ENCODE measurements at places on chromosomes 3 and 15. TPM values are rescaled to one million over a fixed set of nuclear protein-coding genes. Genes with fewer than 3 reads are reported as not detected.

The ARHGAP11A gene
- 28.6 TPM for total RNA-seq

The EFCAB12 gene
- under 0.01 TPM for total RNA-seq

The NANOGP8 gene
- total RNA-seq = not detected

The USP50 gene
- not detected for total RNA-seq

The SLC22A14 gene
- not detected for total RNA-seq

The RTP1 gene
- total RNA-seq = not detected

The TNFSF10 gene
- total RNA-seq = 1.3 TPM

The TMEM44 gene
- total RNA-seq = 9.7 TPM

The EIF5A2 gene
- total RNA-seq = 7.7 TPM

The SKOR1 gene
- total RNA-seq = not detected

The RLBP1 gene
- not detected for total RNA-seq

The CLDN18 gene
- not detected for total RNA-seq

The PAK6 gene
- not detected for total RNA-seq

The CPEB1 gene
- 6.9 TPM for total RNA-seq

The TRAIP gene
- total RNA-seq = 6.3 TPM

The KLHL25 gene
- total RNA-seq = 2.8 TPM

The CHAC1 gene
- 51.3 TPM for total RNA-seq

The HYAL1 gene
- 0.36 TPM for total RNA-seq

The MTMR10 gene
- 13.8 TPM for total RNA-seq

The CD86 gene
- not detected for total RNA-seq

The VIPR1 gene
- total RNA-seq = not detected

The ZKSCAN7 gene
- 4.7 TPM for total RNA-seq

The MRPL47 gene
- total RNA-seq = 47.2 TPM

The KPNA4 gene
- 57.8 TPM for total RNA-seq

The FBXO40 gene
- total RNA-seq = not detected

The GASK1A gene
- 0.18 TPM for total RNA-seq

The EPHB3 gene
- total RNA-seq = 0.83 TPM

The MITF gene
- total RNA-seq = 13.3 TPM

The ITPKA gene
- total RNA-seq = 1.4 TPM

The GCSAM gene
- total RNA-seq = not detected

The TRPC1 gene
- 5.9 TPM for total RNA-seq

The PSMD6 gene
- 144 TPM for total RNA-seq

The CTXN2 gene
- not detected for total RNA-seq

The IQCF5 gene
- not detected for total RNA-seq

The LMOD3 gene
- total RNA-seq = not detected

The PLSCR2 gene
- not detected for total RNA-seq

The MAP3K13 gene
- total RNA-seq = 17.6 TPM

The CFAP100 gene
- not detected for total RNA-seq

The SAMD7 gene
- not detected for total RNA-seq

The ARL6IP5 gene
- 126 TPM for total RNA-seq

The KBTBD13 gene
- total RNA-seq = not detected

The MME gene
- total RNA-seq = 19.4 TPM

The SLC22A13 gene
- total RNA-seq = under 0.01 TPM

The NMB gene
- total RNA-seq = 1.3 TPM

The SH2D7 gene
- not detected for total RNA-seq

The MEX3B gene
- total RNA-seq = 6.7 TPM

The IGSF11 gene
- not detected for total RNA-seq

The TSEN2 gene
- 14.2 TPM for total RNA-seq

The C3orf85 gene
- total RNA-seq = not detected

The CCR9 gene
- total RNA-seq = not detected

The RARRES1 gene
- 1.9 TPM for total RNA-seq

The KLF15 gene
- total RNA-seq = 0.18 TPM

The AGBL1 gene
- total RNA-seq = not detected

The SHC4 gene
- 2.5 TPM for total RNA-seq

The ARGFX gene
- total RNA-seq = not detected

The GSK3B gene
- total RNA-seq = 39.7 TPM

The SLC9A9 gene
- 2.3 TPM for total RNA-seq

Data from IMR-90 (cell line).